ENCODE measurements at places on chromosomes 7 and 10. TPM values are rescaled to one million over a fixed set of nuclear protein-coding genes. Genes with fewer than 3 reads are reported as not detected.

DNA sequence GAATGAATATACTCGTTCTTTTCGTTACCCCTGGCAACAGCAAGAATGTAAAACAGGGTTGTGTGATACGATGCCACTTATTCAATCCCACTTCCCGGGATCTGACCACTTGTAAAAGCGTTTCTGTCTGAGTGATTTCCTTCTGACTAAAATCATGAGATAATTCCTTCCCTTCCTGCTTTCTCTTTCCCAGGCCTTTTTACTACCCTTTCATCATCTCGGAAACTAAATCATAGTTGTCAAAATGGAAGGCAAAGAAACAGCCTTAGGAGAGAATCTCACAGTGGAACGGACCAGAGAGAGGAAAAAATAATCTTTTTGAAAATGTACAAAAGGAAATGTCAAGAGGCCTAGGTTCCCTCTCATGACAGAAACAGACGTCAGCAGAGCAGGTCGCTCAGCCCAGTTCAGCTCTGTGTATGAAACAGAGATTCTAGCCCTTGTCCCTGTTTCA is 29.8 kb downstream of the DIP2C start:
- peak overlapping the region; percentile 17 for H3K4me3 ChIP-seq
- peak; percentile 93 for DNase-seq
- no peaks in the 10 kb centered on the region for H3K36me3 ChIP-seq
- H3K4me1 ChIP-seq: peaks cover 27% of the 10 kb centered on the region

- no peak overlapping the region for H3K27ac ChIP-seq
- no peak for DNase-seq
- H3K27me3 ChIP-seq: no peaks in the 10 kb centered on the region
- no peak overlapping the region for H3K4me3 ChIP-seq
- peaks cover 24% of the 10 kb centered on the region for H3K4me1 ChIP-seq
- no peaks in the 10 kb centered on the region for H3K36me3 ChIP-seq
Measured at GRCh38 chr10:90314718-90315117, 543.1 kb downstream of the HTR7 start.

GRCh38 chr7:22900101-22900500 is 77.5 kb upstream of the TOMM7 start:
- no peak overlapping the region for H3K27ac ChIP-seq
- no peaks in the 10 kb centered on the region for H3K36me3 ChIP-seq
- no peak overlapping the region for H3K4me3 ChIP-seq
- DNase-seq: no peak
- H3K4me1 ChIP-seq: peaks cover 5% of the 10 kb centered on the region

GRCh38 chr10:132185601-132186487 is 904 bp upstream of the DPYSL4 start:
- peak; percentile 95 for DNase-seq
- H3K36me3 ChIP-seq: no peaks in the 10 kb centered on the region
- no peaks in the 10 kb centered on the region for H3K4me1 ChIP-seq
- H3K27ac ChIP-seq: no peak overlapping the region
- peaks cover 51% of the 10 kb centered on the region for H3K27me3 ChIP-seq
- H3K4me3 ChIP-seq: no peak overlapping the region

- H3K27ac ChIP-seq: no peak overlapping the region
- no peak for DNase-seq
- H3K4me1 ChIP-seq: no peaks in the 10 kb centered on the region
Measured at GRCh38 chr7:23133797-23134196, 28.2 kb downstream of the KLHL7 start.

- peaks cover 13% of the 10 kb centered on the region for H3K4me1 ChIP-seq
- H3K4me3 ChIP-seq: no peak overlapping the region
- H3K27ac ChIP-seq: peak overlapping the region; percentile 59
- H3K36me3 ChIP-seq: no peaks in the 10 kb centered on the region
- H3K27me3 ChIP-seq: peaks cover 14% of the 10 kb centered on the region
- DNase-seq: peak; percentile 90
Measured at GRCh38 chr7:106840342-106840741, 24.7 kb upstream of the PIK3CG start.

The SFXN3 gene
- 106 TPM for total RNA-seq

The ACHE gene
- under 0.01 TPM for total RNA-seq

The CCDC172 gene
- not detected for total RNA-seq

The CYP2C19 gene
- not detected for total RNA-seq

Measured in osteoblast (primary cell).